ENCODE measurements at places on chromosomes 4 and X.
A peak's percentile ranks its signal among the peaks of the same experiment; 100 is the strongest.

DNA sequence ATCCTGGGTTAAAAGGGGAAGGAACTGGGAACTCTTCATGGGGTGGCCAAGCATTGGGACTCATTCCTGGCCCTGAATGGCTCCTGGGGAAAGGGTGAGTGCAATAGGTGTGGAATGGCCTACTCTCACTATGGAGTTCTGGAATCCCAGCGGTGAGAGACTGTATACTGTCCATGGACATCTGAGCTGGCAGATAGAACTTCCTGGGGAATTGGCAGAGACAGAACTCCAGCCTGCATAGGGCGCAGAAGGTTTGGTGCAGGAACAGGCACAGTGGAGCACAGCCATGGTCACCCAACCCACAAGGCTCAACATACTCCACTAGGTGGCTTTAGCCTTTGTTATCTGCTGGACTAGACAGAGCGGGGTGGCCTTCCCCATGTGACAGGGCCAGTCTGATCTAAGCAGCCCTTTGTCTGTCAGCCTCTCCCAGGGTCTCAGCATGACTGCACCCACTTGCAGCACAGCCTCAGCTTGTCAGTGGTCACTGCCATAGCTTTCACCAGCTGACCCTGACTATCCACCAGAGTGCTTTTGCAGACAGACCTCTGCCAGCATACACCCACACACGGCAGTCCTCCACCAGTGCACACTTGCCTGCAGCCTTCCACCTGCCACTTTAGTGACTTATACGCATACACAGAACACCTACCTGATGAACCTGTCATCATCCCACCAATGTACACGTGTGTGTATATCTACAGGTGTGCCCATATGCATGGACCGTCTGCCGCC is 48.4 kb downstream of the TECRL start:
- no peak overlapping the region for H3K4me3 ChIP-seq
- H3K27ac ChIP-seq = no peak overlapping the region
- DNase-seq = no peak
- no peaks in the 10 kb centered on the region for H3K27me3 ChIP-seq
- H3K36me3 ChIP-seq = no peaks in the 10 kb centered on the region

DNA sequence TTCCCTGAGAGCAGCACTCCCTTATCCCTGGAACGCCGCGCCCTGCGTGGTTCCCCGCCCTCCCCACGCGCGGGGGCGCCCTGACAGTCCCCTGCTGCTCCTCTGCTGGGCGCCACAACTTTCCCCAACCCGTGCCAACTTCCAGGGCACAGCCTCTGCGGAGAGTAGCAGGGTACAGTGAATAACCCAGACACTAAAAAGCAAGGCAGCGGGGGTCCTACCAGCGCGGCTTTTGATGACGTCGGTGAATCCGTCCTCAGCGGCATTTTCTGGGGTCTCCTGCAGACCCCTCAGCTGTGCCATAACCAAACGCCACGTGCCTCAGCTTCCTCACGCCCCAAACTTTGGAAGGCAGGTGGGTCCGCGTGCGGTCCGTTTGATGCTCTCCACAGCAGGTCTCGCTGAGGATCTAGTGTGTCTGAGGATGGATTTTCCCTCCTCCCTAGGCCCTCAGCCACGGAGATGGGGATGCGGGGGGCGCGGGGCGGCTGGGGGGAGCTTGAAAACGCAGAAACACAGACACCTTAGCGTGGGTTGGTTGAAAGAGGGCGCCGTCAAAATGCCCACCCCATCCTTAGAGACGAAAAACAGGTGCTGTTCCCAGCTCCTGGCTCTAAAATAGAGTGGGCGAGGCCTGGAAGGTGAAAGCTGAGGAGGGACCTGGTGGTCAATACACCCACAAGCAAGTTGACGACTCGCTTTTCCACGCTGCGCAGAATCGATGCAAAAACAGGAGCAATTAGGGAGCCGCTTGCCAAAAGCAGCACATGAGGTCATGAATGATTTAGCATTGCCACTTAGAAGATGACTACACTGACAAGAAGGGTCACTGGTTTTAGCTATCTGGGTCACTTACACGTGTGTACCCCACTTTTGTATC is 405.6 kb downstream of the FAM47A start:
- no peaks in the 10 kb centered on the region for H3K4me1 ChIP-seq
- no peak overlapping the region for H3K27ac ChIP-seq
- no peaks in the 10 kb centered on the region for H3K36me3 ChIP-seq
- DNase-seq = peak; percentile 39
- peaks cover 3% of the 10 kb centered on the region for H3K27me3 ChIP-seq

- no peaks in the 10 kb centered on the region for H3K36me3 ChIP-seq
- no peak for DNase-seq
- H3K27ac ChIP-seq = no peak overlapping the region
- H3K4me1 ChIP-seq = no peaks in the 10 kb centered on the region
- no peaks in the 10 kb centered on the region for H3K27me3 ChIP-seq
Observed at GRCh38 chrX:51569561-51569960, 49.2 kb downstream of the CENPVL3 start.

- H3K27me3 ChIP-seq = no peaks in the 10 kb centered on the region
- H3K4me1 ChIP-seq = no peaks in the 10 kb centered on the region
- H3K36me3 ChIP-seq = no peaks in the 10 kb centered on the region
- no peak overlapping the region for H3K4me3 ChIP-seq
- H3K27ac ChIP-seq = no peak overlapping the region
Observed at GRCh38 chrX:69603566-69604194, 12.2 kb upstream of the EDA start.

- H3K36me3 ChIP-seq = no peaks in the 10 kb centered on the region
- no peak overlapping the region for H3K4me3 ChIP-seq
- no peak overlapping the region for H3K27ac ChIP-seq
- DNase-seq = no peak
- peaks cover 3% of the 10 kb centered on the region for H3K27me3 ChIP-seq
- no peaks in the 10 kb centered on the region for H3K4me1 ChIP-seq
Observed at GRCh38 chrX:17744896-17745523, 7.7 kb downstream of the SCML1 start.

DNA sequence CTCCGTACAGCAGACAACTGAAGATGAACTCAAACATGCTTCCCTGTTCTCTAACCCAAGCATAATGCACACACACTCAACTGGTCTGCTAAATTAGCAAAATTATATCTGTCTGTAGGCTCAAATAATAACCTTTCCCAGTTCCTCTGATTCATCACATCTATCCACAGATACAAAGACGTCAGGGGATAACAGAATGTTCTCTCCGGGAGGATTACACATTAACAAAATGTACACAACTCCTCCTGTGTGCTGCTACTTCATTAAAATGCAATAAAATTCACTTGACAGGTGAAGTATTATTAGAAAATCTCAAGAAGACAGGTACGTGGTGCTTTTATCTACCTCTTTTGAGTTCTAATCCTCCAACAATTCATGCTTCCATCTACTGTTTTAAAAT is 57.4 kb downstream of the FAT1 start:
- no peaks in the 10 kb centered on the region for H3K4me1 ChIP-seq
- no peaks in the 10 kb centered on the region for H3K36me3 ChIP-seq
- H3K27ac ChIP-seq = no peak overlapping the region
- no peaks in the 10 kb centered on the region for H3K27me3 ChIP-seq
- no peak for DNase-seq

DNA sequence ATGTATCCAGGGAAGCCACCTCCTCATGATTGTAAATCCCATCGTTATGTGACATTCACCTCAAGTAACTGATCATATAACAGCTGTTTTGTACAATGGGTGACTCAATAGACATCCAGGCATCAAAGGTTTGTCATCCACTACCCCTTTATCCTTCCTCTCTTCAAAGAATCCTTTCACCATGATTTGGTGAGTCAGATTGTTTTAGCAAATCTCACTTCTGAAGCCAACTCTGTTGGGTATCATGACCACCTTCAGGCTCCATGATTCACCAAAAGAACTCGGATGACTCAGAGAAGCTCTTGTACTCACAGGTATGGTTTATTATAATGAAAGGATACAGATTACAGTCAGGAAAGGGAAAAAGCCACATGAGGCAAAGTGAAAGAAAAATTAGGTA is 132.1 kb downstream of the PWWP3B start:
- no peak overlapping the region for H3K27ac ChIP-seq
- H3K4me1 ChIP-seq = no peaks in the 10 kb centered on the region
- DNase-seq = no peak
- no peaks in the 10 kb centered on the region for H3K36me3 ChIP-seq
- no peak overlapping the region for H3K4me3 ChIP-seq

DNA sequence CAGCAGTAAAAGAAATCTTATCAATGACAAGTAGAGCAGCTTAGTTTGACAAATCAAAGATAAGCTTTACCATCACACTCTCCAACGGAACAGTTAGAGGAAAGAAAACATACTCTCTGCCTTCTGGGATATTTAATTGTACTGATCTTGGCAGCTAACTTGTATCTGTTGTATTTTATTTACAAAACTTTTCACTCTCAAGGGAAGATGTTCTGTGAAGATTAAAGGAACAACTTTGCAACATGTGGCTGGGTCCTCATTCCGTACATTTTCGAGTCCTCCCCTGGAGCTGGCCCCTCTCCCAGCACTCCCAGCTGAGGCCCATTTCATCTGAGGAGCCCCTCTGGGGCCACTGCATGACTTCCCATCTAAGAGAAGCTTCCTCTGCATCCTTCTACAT is 74.4 kb downstream of the RPS3A start:
- DNase-seq = peak; percentile 49
- H3K27me3 ChIP-seq = no peaks in the 10 kb centered on the region
- H3K4me1 ChIP-seq = no peaks in the 10 kb centered on the region
- H3K4me3 ChIP-seq = no peak overlapping the region
- H3K27ac ChIP-seq = no peak overlapping the region

- H3K4me3 ChIP-seq = no peak overlapping the region
- no peaks in the 10 kb centered on the region for H3K27me3 ChIP-seq
Observed at GRCh38 chr4:183602557-183603027, 56.4 kb downstream of the RWDD4 start.

- H3K27ac ChIP-seq = no peak overlapping the region
- H3K4me3 ChIP-seq = no peak overlapping the region
- no peak for DNase-seq
- no peaks in the 10 kb centered on the region for H3K27me3 ChIP-seq
- peaks cover 14% of the 10 kb centered on the region for H3K4me1 ChIP-seq
Observed at GRCh38 chr4:145507636-145508035, 26.0 kb downstream of the SMAD1 start.

- no peak overlapping the region for H3K27ac ChIP-seq
- H3K27me3 ChIP-seq = no peaks in the 10 kb centered on the region
- DNase-seq = no peak
- H3K4me3 ChIP-seq = no peak overlapping the region
- no peaks in the 10 kb centered on the region for H3K36me3 ChIP-seq
Observed at GRCh38 chr4:156173937-156174336, 220.3 kb upstream of the CTSO start.

- no peak overlapping the region for H3K4me3 ChIP-seq
- no peak overlapping the region for H3K27ac ChIP-seq
- no peaks in the 10 kb centered on the region for H3K27me3 ChIP-seq
- no peaks in the 10 kb centered on the region for H3K4me1 ChIP-seq
- no peak for DNase-seq
Observed at GRCh38 chrX:25288676-25289075, 272.9 kb upstream of the ARX start.

DNA sequence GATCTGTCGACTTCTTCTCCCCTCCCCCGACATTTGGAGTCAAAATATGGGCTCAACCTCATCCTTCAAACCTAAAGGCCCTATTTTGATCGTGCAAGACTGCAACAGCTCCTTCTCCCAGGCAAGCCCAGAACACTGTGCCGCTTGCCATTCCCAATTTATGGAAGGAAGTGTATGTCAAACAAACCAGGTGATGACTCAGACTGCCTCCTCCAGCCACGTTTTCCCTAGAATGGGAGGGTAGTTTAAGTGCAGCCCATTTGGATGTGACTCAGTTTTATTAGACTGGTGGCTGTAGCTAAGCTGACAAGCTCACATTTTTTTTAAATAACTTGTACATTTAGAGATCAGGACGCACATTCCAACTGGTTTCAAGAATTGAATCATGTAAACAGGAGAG is 570.4 kb upstream of the DIPK2B start:
- H3K4me1 ChIP-seq = peaks cover 2% of the 10 kb centered on the region
- peak overlapping the region; percentile 79 for H3K4me3 ChIP-seq
- H3K27me3 ChIP-seq = no peaks in the 10 kb centered on the region
- H3K27ac ChIP-seq = peak overlapping the region; percentile 55
- DNase-seq = no peak
- no peaks in the 10 kb centered on the region for H3K36me3 ChIP-seq

GRCh38 chr4:109701566-109702410 is 1.5 kb downstream of the CASP6 start:
- no peaks in the 10 kb centered on the region for H3K27me3 ChIP-seq
- DNase-seq = peak; percentile 50
- peaks cover 8% of the 10 kb centered on the region for H3K4me1 ChIP-seq
- H3K4me3 ChIP-seq = peak overlapping the region; percentile 67
- H3K36me3 ChIP-seq = no peaks in the 10 kb centered on the region

GRCh38 chrX:73930300-73930699 is 367.3 kb downstream of the CHIC1 start:
- DNase-seq = no peak
- no peaks in the 10 kb centered on the region for H3K27me3 ChIP-seq
- H3K4me3 ChIP-seq = no peak overlapping the region
- no peak overlapping the region for H3K27ac ChIP-seq

DNA sequence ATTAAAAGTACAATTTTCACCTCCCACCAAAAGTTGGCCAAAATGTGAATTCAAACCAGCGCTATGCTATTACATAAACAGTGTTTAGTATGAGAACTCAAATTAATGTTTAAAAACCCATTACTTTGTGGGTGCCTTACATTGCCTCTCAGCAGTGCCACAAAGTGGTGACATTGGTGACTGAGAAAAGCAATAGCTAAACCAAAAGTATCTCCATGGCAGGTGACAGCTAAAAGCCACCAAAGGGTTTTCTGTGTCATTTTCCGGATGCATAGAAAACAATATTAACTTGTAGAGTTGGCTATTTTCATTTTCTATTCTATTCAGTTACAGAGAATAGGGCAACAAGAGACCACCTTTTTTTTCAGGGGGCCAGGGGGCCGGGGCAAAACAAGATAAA is 261.2 kb downstream of the MAPK10 start:
- H3K27ac ChIP-seq = no peak overlapping the region
- no peaks in the 10 kb centered on the region for H3K27me3 ChIP-seq
- H3K4me1 ChIP-seq = no peaks in the 10 kb centered on the region
- H3K36me3 ChIP-seq = no peaks in the 10 kb centered on the region

DNA sequence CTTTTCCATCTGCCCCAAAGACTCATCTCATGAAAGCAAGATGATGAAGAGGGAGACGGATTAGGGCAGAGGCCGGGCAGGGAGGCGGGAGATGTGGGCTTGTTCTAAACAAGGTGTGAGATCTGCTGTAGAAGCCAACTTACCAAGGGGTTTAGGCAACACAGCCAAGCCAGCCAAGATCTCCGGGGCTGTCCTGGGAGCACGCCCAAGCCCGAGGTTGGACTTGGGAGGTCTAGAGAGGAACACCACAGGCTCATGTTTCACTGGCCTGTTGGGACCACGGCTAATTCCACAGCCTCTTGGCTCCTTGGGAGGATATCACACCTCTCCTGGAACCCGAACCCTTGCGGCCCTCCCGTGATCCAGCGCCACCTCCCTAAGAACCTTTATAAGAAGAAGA is 171.4 kb downstream of the CRLF2 start:
- H3K27ac ChIP-seq = no peak overlapping the region
- no peaks in the 10 kb centered on the region for H3K4me1 ChIP-seq
- no peak for DNase-seq
- H3K36me3 ChIP-seq = no peaks in the 10 kb centered on the region
- H3K4me3 ChIP-seq = no peak overlapping the region

- H3K4me1 ChIP-seq = no peaks in the 10 kb centered on the region
- no peaks in the 10 kb centered on the region for H3K36me3 ChIP-seq
- DNase-seq = no peak
- H3K27me3 ChIP-seq = no peaks in the 10 kb centered on the region
- no peak overlapping the region for H3K27ac ChIP-seq
Observed at GRCh38 chr4:48030470-48030869, 13.9 kb downstream of the NIPAL1 start.

All from kidney (tissue), 22 donors.